ENCODE measurements at places on chromosomes 12 and 14.

- no peak for DNase-seq
These were observed 10.4 kb downstream of the MAP4K5 start for GRCh38 chr14:50521912-50522341.

GRCh38 chr12:52895726-52896189 is 9.1 kb downstream of the KRT8 start:
- DNase-seq: peak; percentile 51

GRCh38 chr12:115918763-115919162 is 358.7 kb downstream of the MED13L start:
- no peak for DNase-seq

DNA sequence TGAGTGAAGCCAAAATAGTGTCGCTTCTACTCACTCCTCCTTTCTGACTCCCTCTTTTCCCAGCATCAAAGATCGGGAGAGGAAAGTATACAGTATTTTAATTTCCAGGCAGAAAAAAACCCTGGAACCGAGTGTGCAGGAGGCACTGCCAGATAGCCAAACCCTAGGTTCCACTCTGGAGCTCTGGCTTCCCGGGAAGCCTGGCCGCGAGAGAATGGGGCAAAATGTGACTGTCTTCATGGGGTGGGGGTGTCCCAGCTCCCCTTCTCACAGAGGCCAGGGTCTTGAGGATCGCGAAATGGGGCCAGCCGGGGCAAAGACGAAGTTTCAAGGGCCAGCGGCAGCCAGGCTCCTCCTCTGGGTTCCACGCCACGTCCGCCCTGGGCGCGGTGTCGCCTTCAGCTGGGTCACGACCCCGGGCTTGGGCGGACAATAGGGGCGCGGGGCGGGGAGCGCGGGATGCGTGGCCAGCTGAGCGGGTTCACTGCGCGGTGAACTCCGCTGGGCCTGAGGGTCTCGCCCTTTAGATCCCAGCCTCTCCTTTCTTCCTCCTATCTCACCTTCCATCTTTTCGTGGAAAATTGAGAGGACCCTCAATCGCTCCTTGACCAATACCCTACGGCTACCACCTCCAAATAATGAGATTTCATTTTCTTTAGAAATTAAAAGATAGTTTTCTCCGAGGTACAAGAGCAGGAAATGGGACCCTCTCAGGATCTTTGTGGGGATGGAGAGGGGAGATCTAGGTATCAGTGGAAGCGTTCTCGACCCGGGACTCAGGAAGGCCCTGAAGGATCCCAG is 6.7 kb downstream of the HOXC4 start:
- DNase-seq: no peak

DNA sequence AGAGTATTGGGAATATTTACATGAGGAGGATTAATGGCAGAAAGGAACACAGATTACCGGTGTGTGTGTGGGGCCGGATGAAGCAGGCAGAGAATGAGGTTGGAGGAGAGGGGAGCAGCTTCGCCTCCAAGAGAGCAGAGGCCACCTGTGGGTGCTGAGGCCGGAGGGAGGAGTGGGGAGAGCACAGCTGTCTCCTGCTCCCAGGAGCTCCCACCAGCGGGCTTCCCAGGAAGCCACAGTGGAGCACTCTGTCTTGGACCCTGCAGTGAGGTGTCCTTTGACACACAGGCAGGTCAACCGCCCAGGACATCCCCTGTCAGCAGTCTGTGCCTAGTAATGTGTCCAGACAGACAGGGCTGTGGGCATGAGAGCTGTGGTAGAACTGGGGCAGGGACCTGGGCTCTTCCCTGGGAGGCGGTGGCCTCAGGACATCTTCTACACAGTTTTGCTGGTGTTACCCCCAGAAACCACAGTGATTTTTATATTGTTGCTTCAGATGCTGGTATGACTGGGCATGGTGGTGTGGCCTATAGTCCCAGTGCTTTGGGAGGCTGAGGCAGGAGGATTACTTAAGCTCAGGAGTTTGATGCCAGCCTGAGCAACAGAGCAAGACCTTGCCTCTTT is 18.5 kb upstream of the AMN start:
- DNase-seq: no peak

DNA sequence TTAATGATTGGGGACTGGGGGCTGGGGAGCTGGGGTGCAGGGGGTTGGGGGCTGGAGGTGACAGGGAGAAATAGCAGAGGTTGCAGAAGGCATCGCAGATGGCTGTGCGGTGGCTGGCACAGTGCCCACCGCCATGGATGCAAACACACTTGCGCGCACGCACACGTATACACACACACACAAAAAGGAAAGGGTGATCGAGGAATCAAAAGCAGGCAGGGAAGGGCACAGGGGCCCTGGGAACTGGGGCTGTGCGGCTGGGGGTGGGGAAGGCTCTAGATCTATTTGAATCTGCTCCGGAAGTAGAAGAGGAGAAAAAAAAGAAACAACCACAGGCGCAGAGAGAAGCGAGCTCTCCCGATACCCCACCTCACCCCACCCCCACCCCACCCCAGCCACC is 39.4 kb downstream of the ZFHX2 start:
- DNase-seq: peak; percentile 97

DNA sequence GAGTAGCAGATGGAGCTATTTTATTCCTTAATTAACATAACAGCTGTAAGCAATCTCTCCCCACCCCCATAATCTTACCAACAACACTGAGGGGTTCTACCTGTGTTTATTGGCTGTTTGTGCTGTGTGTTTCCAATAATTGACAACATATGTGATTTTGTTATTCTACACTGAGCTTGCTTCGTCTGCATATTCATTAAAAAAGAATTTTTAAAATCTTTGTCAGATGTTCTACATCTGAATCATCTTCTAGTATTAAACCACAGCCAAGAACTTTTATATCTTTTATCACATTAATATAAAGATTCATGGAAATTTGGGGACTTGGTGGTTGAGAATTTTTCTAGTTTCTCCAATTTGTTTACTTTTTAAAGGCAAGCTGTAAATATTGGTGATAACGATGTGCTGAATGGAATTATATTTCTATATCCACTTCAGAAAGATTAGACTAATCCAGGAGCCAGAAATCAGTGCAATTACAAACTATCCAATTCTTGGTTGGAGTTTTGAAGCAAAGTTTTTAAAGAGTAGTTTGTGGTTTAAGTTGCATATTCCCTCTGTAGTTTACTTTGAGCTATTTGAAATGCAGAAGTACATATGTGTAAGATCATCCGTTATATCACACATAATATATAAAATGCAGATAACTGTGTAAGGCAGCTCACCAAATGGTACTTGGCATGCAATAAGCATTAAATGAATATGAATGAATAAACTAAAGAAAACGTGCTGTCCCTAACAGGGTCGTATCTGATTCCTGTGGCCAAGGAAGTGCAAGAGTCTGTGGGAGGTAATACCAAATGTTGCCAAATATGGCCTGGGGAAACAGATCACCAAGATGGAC is 206.9 kb downstream of the PELI2 start:
- no peak for DNase-seq

- peak; percentile 97 for DNase-seq
These were observed 4.4 kb downstream of the ZNF219 start for GRCh38 chr14:21093769-21094681.

DNA sequence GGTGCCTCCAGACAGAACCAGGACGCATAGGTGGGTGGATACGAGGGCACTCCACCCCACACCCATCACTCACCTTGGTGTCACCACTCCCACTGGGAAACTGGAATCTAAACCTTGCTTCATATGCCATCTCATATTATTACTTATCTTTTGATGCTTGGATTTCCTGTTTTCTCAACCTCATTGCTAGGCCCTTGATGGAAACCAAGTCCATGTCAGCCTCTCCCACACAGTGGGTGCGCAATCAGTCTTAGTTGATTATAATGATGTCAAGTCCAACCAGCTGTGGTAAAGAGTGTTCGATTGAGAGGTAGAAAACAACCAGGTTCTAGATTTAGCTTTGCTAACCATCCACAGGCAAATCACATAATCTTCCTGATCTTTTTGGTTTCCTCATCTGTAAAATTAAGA is 584 bp upstream of the DDHD1 start:
- DNase-seq: no peak

DNA sequence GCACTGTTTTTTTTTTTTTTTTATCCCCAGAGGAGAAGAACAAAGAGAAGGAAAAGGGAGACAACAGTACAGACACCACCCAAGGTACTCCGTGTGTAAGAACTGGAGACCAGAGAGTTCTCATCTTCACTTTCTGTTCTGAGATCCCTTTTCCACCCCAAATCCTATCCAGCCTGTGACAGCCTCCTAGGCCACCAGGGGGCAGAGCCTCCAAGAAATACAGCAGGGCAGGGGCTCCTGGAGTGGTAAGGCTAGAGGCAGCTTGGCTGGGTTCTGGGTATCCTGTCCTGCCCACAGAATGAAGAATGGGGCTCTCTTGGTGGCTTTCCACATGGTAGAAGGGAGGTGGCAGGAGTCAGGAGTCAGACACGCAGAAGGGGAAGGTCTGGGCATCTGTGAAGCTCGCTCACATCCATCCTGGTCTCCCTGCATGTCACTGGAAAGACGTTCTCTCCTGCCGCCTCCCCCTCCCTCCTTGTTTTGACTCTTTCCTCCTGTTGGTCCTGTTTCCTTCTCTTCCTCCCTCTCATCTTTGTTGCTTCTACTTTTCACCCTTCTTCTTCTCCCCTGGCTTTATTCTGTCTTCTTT is 12.0 kb downstream of the CLSTN3 start:
- DNase-seq: peak; percentile 73

DNA sequence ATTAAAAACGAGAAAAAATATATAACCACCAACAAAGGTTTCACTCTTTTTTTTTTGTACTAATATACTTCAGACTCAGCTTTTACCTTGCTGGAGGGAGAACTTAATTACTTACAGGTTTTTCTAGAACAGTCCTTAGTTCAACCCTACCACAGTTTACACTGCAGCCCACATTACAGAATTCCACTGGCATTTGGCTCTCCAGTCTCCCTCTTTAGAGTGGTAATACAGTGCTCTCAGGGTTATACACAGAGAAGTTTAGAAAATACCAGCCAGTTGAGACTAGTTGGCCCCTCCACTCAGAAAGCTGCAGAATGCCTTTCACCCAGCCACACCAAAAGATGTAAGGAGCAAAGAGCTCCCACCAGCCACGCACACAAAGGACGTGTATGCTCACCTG is 122.3 kb upstream of the DIO3 start:
- no peak for DNase-seq

- DNase-seq: no peak
These were observed 102.0 kb downstream of the TMEM30B start for GRCh38 chr14:61179061-61179690.

DNA sequence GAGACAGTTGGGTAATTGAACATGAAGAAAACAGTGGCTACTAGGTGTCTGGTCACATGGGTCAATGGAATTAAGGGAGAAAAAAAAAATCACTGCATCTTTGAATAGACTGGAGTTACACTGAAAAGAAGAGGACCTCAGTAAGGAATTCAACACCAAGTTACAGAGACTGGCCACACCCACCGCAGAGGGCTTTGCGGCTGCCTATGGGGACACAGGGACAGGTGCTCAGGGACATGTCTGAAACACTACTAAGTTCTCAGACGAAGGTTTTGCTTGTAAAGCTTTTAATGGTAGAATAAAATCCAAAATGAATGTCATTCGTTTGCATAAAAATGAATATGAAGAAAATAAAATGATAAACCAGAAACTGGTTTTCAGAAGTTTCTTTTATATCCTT is 93.8 kb downstream of the STXBP6 start:
- no peak for DNase-seq

- DNase-seq: no peak
These were observed 18.6 kb upstream of the KLRB1 start for GRCh38 chr12:9626291-9626690.

DNA sequence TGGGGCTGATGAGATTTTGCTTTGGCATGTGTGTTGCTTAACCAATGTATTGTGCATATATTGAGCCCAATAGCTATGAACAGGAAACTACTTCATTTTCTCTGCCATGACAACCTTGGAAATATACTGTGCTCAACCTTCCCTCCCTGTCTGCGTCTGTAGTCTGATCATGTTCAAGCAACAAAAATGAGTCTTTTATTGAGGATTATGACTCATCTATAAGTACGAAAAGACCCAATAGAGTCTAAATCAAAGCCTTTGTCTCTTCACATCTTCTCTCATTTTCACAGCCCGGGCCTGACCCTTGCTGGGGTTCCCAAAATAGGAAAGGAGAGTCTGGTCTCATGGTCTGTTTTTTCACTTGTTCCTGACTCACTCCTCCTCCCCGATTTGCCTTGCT is 158.2 kb downstream of the CAND1 start:
- no peak for DNase-seq

GRCh38 chr14:68148276-68148675 is 328.7 kb downstream of the RAD51B start:
- no peak for DNase-seq

DNA sequence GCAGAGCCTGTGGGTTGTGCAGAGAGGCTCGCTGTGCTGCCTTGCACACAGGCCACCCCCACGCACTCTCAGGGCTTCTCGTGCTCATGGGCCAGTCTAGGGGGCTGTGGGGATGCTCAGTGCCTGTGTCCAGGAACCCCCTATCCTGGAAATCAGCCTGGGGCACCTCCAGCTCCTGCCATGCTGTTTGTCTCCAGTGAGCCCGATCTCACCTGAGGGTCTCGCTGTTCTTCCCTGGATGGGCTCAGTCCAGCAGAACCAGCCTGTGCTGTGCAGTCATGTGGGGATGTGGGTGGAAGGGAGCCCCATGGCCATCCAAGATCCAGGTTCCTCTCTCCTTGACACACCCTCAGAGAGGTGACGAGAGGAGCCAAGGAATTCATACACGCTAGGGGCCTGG is 26.7 kb downstream of the SERPINA1 start:
- no peak for DNase-seq

GRCh38 chr12:21502872-21503271 is 1.3 kb downstream of the GOLT1B start:
- no peak for DNase-seq

DNA sequence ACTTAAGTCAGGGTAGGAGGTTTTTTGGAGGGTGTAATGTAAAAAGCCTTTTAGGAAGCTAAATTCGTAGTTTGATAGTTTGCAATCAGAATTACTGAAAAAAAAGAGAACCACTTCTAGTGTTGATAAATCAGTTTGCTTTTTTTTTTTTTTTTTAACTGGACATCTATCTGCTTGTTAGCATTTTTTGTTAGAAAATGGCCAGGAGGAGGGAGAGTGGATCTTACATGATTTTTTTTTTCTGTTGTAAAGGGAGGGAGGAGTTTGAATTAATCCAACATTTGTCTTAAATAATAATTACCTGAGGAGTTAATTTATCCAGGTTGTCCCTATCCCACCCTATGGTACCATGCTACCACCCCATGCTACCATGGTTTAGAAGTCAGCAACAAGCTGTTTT is 1.2 kb downstream of the FBXO34 start:
- DNase-seq: no peak

DNA sequence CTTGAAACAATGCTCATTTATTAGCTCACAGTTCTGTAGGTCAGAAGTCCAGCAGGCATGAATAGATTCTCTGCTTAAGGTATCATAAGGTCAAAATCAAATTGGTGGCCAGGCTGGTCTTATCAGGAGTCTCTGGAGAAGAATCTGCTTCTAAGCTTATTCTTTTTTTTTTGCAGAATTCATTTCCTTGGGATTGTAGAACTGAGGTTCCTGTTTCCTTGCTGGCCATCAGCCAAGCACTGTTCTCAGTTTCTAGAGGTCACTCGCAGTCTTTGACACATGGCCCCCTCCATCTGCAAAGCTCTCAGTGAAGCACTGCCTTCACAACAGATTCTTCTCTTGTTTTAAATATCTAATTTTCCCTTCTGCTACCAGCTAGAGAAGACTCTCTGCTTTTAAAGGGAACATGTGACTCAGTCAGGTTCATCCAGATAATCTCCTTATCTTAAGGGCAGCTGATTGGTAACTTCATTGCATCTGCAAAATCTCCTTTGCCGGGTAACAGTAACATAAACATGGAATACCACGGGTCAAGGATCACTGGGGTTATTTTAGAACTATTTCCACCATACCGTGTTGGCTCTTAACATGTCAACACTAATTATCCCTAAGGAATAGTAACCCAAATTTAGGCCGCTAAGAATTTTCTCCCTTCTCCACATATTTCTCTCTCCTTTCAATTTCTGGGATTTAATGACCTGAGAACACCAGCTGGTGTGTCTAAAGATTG is 25.3 kb downstream of the RHOJ start:
- DNase-seq: no peak
